ENCODE measurements at places on chromosomes 11 and 22.

DNA sequence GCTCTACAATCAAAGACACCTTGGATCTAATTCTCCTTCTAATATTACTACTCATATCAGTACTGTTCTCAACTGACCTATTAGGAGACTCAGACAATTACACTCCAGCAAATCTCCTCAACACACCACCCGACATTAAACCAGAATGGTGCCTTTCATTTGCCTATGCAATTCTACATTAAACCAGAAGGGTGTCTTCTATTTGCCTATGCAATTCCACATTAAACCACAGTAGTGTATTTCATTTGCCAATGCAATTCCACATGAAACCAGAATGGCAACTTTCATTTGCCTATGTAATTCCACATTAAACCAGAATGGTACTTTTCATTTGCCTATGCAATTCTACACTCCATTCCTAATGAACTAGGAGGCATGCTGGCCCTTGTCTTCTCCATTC is 15.3 kb upstream of the APOL3 start:
- no peak for DNase-seq

- DNase-seq = peak; percentile 66
Observed at GRCh38 chr22:48492366-48493320, 1335.0 kb downstream of the BRD1 start.

- DNase-seq = no peak
Observed at GRCh38 chr11:96038046-96038445, 114.1 kb upstream of the MTMR2 start.

DNA sequence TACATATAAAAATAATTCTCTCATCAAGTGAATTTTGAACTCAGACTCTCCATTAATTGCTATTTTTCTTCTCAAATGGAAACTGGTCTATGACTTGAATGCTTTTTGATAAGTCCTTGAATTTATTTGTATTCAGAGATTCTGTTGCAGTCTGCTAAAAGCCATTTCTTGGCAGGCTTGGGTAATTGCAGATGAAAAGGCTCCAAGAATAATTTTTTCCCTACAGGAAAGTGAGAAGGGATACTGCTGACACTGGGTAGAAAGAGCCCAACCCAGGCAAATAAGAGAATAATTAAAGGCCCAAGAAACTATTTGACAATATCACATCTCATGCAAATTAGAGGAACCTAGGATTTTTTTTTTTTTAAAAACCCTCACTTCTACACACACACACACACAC is 246.5 kb upstream of the DDI1 start:
- DNase-seq = no peak

DNA sequence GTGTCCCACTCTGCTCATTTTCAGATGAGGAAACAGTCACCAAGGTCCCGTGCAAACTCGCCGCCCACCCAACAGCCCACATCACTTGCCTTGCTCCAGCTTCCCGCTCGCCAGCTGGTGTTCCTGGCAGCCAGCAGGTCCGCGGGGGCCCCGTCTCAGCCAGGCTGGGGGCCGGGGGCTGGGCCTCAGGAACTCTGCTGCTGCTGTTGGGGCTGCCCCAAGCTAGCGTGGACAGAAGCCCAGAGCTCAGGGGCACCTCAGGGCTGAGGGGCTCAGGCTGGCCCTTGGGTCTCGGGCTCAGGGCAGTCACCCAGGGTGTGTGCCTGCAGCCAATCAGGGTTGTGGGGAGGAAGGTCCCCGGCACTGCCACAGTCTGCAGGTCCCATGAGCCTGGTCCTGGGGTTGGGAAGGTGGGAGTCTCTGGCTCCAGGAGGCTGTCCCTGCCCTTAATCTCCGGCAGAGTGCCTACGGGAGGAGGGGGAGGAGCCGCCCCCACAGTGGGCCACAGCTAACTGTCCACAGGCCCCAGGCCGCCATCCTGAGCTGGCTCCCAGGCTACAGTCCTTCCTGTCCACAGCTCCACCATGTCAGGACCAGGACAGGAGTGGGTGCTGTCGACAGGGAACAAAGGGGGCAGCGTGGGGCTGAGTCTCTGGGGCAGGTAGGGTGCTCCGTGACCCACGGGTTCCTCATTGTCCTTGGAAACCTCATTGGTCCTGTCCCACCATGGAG is 65.2 kb downstream of the ARFGAP3 start:
- no peak for DNase-seq

Data from 8988T (cell line).